ENCODE measurements at places on chromosomes 11 and 22.

- no peak for DNase-seq
These were observed at the start of gene MRGPRF for GRCh38 chr11:69013009-69013951. Gene MRGPRF (minus strand): TSS chr11:69013246. CDS start chr11:69009901, 3,345 bp downstream.

DNA sequence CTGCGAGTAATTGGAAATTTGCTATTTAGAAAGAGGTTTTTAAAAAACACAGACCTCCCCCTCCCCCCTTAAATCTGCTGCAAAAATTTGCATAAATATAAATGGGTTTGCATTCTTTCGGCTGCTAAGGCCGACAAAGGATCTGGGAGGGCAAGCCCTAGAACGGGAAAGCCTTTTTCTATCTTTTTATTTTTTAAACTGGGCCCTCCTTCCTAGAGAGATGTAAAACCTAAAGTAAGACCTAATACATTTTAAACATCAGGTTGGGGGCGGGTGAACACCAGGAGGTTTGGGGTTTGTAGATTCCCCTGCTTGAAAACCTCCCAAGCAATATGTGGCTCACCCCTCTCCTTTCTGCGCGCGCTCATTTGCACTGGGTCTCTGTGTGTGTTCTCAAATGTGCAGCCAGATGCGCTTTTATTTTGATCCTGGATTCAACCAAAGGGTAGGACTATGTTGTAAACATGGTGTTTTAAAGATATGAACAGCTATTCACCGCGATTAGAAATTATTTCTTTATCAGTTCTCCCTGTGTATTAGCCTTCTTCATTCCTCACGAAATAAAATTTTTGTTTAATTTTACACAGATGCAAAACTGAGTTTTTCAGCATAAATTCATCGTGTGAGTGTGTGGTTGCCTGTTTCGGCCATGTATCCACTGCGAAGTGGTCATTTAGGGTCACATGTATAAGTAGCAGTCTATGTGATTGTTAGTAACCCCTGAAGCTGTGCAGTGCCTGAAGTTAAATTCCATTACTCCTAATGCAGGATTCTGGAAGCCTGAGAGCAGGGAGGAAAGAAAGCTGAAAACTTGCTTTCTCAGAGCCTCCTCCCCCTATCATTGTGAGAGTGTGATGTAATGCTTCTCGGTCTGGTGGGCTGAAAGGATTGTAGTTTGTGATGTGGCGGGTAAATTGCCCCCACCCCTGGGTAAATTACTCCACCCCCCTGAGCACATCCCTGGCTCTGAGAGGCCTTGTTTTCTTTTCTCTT lies 988 bp downstream of the TNRC6B start:
- no peak for DNase-seq

DNA sequence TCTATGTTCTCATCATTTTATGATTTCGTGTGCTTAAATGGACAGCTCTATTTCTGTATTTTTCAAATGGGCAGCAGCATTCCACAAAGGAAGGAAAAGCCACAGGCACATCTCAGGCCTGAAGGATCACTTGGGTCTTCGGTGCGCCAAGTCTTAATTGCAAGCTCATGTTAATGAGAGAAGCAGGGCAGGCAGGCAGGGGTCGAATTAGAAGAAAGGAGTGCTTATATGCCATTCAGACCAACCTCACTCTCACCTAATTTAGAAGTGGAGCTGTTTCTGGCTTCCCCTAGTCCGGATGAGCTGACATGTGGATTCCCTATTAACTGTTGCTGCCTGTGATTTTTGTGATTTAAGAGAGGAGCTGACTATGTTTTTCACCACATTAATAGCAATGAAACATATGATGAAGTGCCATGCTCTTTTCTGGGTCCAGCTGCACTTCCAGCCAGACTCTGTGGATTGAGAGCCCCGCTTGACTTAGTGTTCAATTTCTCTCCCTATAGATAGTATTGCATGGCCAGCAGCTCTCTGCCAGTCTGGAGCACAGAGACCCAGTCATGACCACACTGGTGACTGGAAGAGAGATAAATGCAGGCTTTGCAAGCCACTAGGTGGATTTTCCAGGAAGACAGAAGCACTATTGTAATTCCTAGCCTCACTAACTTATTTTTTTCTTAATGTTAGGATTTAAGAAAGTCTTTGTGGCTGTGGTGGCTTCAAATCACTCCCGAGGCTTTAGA lies 373.9 kb upstream of the FAT3 start:
- no peak for DNase-seq

DNA sequence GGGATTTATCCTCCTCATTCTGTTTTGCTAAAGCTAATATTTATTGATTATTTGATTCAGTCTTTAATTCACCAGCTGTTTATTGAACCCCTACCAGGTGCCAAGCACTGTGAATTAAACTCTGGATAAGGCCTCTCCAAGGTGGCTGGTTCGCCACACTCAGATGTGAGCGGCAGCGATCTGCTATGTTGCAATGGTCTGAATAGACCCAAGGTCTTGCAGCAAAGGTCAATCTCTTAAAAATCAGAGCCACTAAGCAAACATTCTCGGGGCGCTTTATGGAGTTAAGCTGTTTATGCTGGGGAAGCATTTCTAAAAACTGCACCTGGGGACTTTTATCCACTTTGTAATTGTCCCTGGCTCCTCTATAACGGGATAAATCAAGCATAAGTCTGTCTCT lies 10.5 kb upstream of the TSPAN18 start:
- no peak for DNase-seq

GRCh38 chr22:27150544-27150941 lies 493.2 kb downstream of the MIAT start:
- no peak for DNase-seq

DNA sequence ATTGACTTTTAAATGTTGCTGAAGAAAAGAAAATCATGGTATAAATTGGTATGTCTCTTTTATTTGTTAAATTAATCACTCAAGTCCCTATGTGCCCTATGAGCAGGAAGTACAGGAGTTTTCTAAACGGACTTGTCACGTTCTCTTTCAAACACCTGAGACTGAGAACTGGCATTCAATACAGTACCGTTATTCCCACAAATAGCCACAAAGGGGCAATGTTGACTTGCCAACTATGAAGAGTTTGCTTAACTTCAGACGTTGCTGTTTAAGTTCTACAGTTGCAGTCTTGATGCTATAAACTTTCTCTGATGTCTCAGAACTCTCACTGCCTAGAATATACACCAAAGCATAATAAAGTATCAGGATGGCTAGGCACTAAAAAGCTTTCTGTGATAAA lies 7.6 kb downstream of the OR56A1 start:
- peak; percentile 14 for DNase-seq

Measured in NCI-H1930 (cell line).